ENCODE measurements at places on chromosomes 3 and 15. TPM values are rescaled to one million over a fixed set of nuclear protein-coding genes. Genes with fewer than 3 reads are reported as not detected.

- no peaks in the 10 kb centered on the region for H3K36me3 ChIP-seq
- no peaks in the 10 kb centered on the region for H3K27me3 ChIP-seq
- peaks cover 6% of the 10 kb centered on the region for H3K4me1 ChIP-seq
- DNase-seq = no peak
These were observed 18.5 kb downstream of the RYK start for GRCh38 chr3:134232151-134232550.

- no peaks in the 10 kb centered on the region for H3K4me1 ChIP-seq
- H3K27ac ChIP-seq = 0 out of 2 replicates have a peak overlapping the region, but pooled peaks have one; percentile 7
- H3K36me3 ChIP-seq = no peaks in the 10 kb centered on the region
- H3K27me3 ChIP-seq = no peaks in the 10 kb centered on the region
These were observed 255.8 kb upstream of the CDIN1 start for GRCh38 chr15:36323615-36324014.

GRCh38 chr3:29335438-29335837 is 54.6 kb downstream of the RBMS3 start:
- H3K4me3 ChIP-seq = peak overlapping the region; percentile 54
- H3K27me3 ChIP-seq = no peaks in the 10 kb centered on the region
- peak overlapping the region; percentile 100 for H3K27ac ChIP-seq
- peaks cover 60% of the 10 kb centered on the region for H3K4me1 ChIP-seq

GRCh38 chr3:55198554-55198953 is 270.7 kb upstream of the LRTM1 start:
- peak overlapping the region; percentile 81 for H3K27ac ChIP-seq
- H3K4me3 ChIP-seq = no peak overlapping the region
- no peaks in the 10 kb centered on the region for H3K27me3 ChIP-seq
- no peaks in the 10 kb centered on the region for H3K36me3 ChIP-seq

DNA sequence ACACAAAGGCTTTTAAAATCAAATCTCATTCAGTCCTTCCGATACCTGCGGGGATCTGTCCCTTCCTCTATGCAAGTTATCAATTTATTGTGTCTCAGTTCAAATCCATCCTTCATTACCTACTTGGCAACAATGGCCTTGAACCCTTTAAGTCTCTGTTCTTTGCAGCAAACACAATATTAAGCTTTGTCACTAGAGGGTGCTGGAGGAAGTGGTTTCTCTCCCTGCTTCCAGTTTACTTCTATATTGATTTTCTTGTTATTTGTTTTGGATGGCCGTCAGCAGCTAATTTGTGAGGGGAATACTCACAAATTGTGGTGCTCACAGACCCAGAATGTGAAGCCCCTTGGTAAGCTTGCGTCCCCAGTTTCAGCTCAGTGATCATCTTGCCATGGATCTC is 278.3 kb downstream of the FGF12 start:
- no peaks in the 10 kb centered on the region for H3K36me3 ChIP-seq
- no peak for DNase-seq
- H3K27ac ChIP-seq = no peak overlapping the region
- H3K4me1 ChIP-seq = no peaks in the 10 kb centered on the region
- H3K27me3 ChIP-seq = no peaks in the 10 kb centered on the region

- no peaks in the 10 kb centered on the region for H3K27me3 ChIP-seq
- H3K4me3 ChIP-seq = no peak overlapping the region
- no peak overlapping the region for H3K27ac ChIP-seq
- no peaks in the 10 kb centered on the region for H3K36me3 ChIP-seq
- H3K4me1 ChIP-seq = no peaks in the 10 kb centered on the region
These were observed 8.7 kb upstream of the NDUFB4 start for GRCh38 chr3:120587332-120587975.

GRCh38 chr3:189803254-189803653 is 172.1 kb downstream of the TP63 start:
- H3K4me1 ChIP-seq = no peaks in the 10 kb centered on the region
- no peak for DNase-seq
- no peaks in the 10 kb centered on the region for H3K36me3 ChIP-seq

- H3K36me3 ChIP-seq = no peaks in the 10 kb centered on the region
- H3K4me1 ChIP-seq = no peaks in the 10 kb centered on the region
- H3K27me3 ChIP-seq = no peaks in the 10 kb centered on the region
- no peak overlapping the region for H3K27ac ChIP-seq
These were observed 99.5 kb upstream of the FOXB1 start for GRCh38 chr15:59904450-59905135.

- H3K27ac ChIP-seq = no peak overlapping the region
- no peak for DNase-seq
- peaks cover 15% of the 10 kb centered on the region for H3K4me1 ChIP-seq
- H3K27me3 ChIP-seq = no peaks in the 10 kb centered on the region
These were observed 49.9 kb downstream of the PGPEP1L start for GRCh38 chr15:98957655-98958054.

- H3K36me3 ChIP-seq = no peaks in the 10 kb centered on the region
- no peaks in the 10 kb centered on the region for H3K4me1 ChIP-seq
- H3K4me3 ChIP-seq = no peak overlapping the region
- no peaks in the 10 kb centered on the region for H3K27me3 ChIP-seq
These were observed 118.3 kb upstream of the TRIM42 start for GRCh38 chr3:140559546-140559945.

DNA sequence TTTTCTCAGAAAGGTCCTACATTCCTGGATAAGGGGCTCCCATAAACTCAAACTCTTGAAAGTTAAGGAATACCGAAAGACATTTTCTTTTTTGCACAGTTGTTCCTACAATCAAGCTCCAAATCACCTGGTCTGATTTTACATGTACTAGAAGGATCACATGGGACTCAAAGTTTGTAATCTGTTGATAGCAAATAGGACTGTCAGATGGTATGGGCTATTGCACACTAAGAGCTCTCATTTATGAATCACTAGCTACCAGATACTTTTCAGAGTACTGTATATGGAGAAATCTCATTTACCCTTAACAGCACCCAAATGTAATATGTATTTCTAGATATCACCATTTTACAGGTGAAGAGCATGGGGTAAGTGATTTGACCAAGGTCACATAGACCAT is 49.5 kb upstream of the CMSS1 start:
- no peak overlapping the region for H3K4me3 ChIP-seq
- H3K36me3 ChIP-seq = no peaks in the 10 kb centered on the region
- no peaks in the 10 kb centered on the region for H3K27me3 ChIP-seq
- no peak overlapping the region for H3K27ac ChIP-seq
- DNase-seq = no peak

DNA sequence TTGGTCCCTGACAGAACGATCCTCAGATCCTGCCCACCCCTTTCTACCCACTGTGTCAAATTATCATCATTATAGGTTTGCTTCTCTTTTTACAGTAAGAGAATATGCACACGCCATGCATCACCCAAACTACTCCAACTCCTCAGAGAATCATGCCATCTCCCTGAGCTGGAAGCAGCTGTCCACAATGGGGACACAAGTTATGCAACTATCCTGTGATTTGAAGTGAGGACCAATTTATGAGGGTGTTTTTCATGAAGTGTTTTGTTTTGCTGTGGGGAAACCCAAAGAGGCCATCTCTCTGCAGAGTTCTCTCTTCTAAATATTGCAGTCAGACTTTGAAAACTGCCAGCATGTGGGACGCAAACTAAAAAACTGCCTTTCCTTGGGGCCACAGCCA is 35.8 kb upstream of the TNFSF10 start:
- no peak overlapping the region for H3K4me3 ChIP-seq
- no peaks in the 10 kb centered on the region for H3K27me3 ChIP-seq
- no peak overlapping the region for H3K27ac ChIP-seq
- H3K4me1 ChIP-seq = peaks cover 7% of the 10 kb centered on the region
- no peaks in the 10 kb centered on the region for H3K36me3 ChIP-seq
- no peak for DNase-seq

GRCh38 chr3:13093687-13094086 is 20.5 kb upstream of the IQSEC1 start:
- H3K36me3 ChIP-seq = no peaks in the 10 kb centered on the region
- no peak overlapping the region for H3K4me3 ChIP-seq

- H3K27me3 ChIP-seq = no peaks in the 10 kb centered on the region
- no peaks in the 10 kb centered on the region for H3K4me1 ChIP-seq
- H3K36me3 ChIP-seq = no peaks in the 10 kb centered on the region
- peak overlapping the region; percentile 20 for H3K27ac ChIP-seq
These were observed 212.2 kb downstream of the GABRG3 start for GRCh38 chr15:27183201-27183600.

GRCh38 chr15:80202641-80203360 is 49.2 kb downstream of the CTXND1 start:
- H3K4me1 ChIP-seq = no peaks in the 10 kb centered on the region
- no peak overlapping the region for H3K27ac ChIP-seq

DNA sequence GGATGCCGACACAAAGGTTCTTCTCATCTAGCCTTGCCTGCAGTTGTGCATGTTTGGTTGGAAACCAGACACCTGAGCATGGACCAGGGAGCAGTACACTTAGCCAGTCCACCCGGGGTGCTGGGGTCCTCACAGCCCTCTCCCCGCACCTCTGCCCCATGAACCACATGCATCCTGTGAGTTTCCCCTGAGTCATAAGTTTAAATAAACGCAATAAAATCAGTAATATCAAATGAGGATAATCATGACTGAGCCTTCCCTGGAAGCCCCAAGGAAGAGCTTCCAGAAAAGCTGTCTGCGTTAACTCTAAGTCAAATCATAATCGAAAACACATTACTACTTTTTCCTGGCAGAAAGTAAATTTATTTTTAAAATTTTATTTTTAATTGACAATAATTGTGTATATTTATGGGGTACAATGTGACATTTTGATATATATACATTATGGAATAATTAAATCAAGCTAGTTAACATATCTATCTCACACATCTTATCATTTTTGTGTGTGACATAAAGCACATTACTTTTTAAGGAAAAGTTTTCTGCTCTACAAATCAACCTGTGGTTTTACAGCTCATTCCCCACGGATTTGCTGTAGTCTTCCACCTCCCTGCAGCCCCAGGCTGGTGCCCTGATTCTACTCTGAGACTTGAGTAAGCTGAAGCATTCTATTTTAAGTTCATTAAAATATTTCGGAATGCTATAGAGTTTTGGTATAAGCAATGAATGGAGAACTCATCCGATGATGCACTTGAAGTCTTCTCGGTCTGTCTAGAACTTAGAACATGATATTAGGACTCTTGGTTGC is 166.0 kb upstream of the EIF1B start:
- no peaks in the 10 kb centered on the region for H3K27me3 ChIP-seq
- no peak overlapping the region for H3K4me3 ChIP-seq
- no peak for DNase-seq
- peaks cover 11% of the 10 kb centered on the region for H3K4me1 ChIP-seq
- no peaks in the 10 kb centered on the region for H3K36me3 ChIP-seq
- no peak overlapping the region for H3K27ac ChIP-seq

DNA sequence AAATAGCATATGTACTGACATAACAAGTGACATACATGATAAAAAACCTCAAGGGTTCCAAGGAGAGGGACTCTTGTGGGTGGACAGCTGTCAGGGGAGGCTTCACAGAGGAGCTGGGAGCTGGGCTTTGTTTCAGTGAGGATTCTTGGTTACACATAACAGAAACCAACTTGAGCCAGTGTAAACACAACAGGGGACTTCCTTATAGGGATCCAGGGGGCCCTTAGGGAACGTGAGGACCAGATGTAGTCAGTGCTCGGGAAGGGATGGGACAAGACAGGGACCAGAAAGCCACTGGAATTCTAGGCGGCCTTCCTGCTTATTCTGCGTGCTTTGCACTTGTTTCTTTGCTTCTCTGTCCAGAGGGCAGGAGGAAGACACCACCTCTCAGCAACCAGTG is 34.9 kb downstream of the SNAPC5 start:
- DNase-seq = no peak
- no peak overlapping the region for H3K27ac ChIP-seq

- H3K27me3 ChIP-seq = no peaks in the 10 kb centered on the region
- no peak overlapping the region for H3K27ac ChIP-seq
- H3K4me1 ChIP-seq = no peaks in the 10 kb centered on the region
- peak; percentile 50 for DNase-seq
- no peak overlapping the region for H3K4me3 ChIP-seq
These were observed 48.9 kb upstream of the RBP1 start for GRCh38 chr3:139588450-139588849.

- no peak for DNase-seq
- no peaks in the 10 kb centered on the region for H3K27me3 ChIP-seq
- peak overlapping the region; percentile 95 for H3K27ac ChIP-seq
- H3K36me3 ChIP-seq = no peaks in the 10 kb centered on the region
These were observed 280.3 kb downstream of the ZPLD1 start for GRCh38 chr3:102715030-102715697.

DNA sequence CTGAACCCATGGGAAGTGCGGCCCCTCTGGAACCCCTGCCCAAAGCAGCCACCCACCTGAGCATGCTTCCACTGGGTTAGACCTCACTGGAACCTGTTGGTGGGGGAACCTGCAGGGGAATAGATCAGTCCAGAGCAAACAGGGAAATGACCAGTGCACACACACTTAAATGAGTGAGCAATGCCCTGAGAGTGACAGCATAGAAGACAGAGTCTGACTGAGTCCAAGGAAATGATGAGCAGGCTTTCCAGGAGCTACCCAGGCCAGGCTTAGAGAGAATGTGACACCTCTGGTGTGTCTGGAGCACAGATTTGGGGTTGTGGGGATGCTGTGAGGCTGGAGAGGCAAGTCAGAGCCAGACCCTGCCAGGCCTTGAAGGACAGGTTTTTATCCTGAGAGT is 28.5 kb downstream of the PLA1A start:
- DNase-seq = no peak
- no peaks in the 10 kb centered on the region for H3K27me3 ChIP-seq
- H3K36me3 ChIP-seq = no peaks in the 10 kb centered on the region
- peaks cover 10% of the 10 kb centered on the region for H3K4me1 ChIP-seq

GRCh38 chr3:9398700-9399336 is 1.4 kb downstream of the SETD5 start:
- H3K36me3 ChIP-seq = peaks cover 18% of the 10 kb centered on the region
- peak overlapping the region; percentile 98 for H3K4me3 ChIP-seq
- H3K4me1 ChIP-seq = peaks cover 53% of the 10 kb centered on the region
- H3K27me3 ChIP-seq = no peaks in the 10 kb centered on the region

- H3K27ac ChIP-seq = no peak overlapping the region
- no peaks in the 10 kb centered on the region for H3K36me3 ChIP-seq
- H3K4me3 ChIP-seq = no peak overlapping the region
- H3K4me1 ChIP-seq = peaks cover 16% of the 10 kb centered on the region
- no peaks in the 10 kb centered on the region for H3K27me3 ChIP-seq
These were observed 49.0 kb upstream of the FURIN start for GRCh38 chr15:90819390-90819789.

GRCh38 chr3:61912158-61912557 is 350.8 kb downstream of the PTPRG start:
- no peak overlapping the region for H3K4me3 ChIP-seq
- no peaks in the 10 kb centered on the region for H3K4me1 ChIP-seq
- DNase-seq = no peak
- H3K27ac ChIP-seq = no peak overlapping the region

Gene SCG5
- 11.0 TPM for polyA plus RNA-seq

Gene TGFBR2
- 58.9 TPM for polyA plus RNA-seq

Gene PP2D1
- polyA plus RNA-seq = not detected

Gene ANKRD63
- not detected for polyA plus RNA-seq

Gene PTPRG
- 14.3 TPM for polyA plus RNA-seq

Gene SERPINI2
- not detected for polyA plus RNA-seq

Gene THAP10
- 3.2 TPM for polyA plus RNA-seq

Gene FILIP1L
- 26.8 TPM for polyA plus RNA-seq

Gene LSMEM2
- 0.03 TPM for polyA plus RNA-seq

Gene SEMA3B
- polyA plus RNA-seq = 14.9 TPM

Gene ROPN1
- not detected for polyA plus RNA-seq

Gene COL6A5
- polyA plus RNA-seq = not detected

Gene SLC24A5
- not detected for polyA plus RNA-seq

Gene PSMD6
- polyA plus RNA-seq = 90.3 TPM

Gene CD96
- polyA plus RNA-seq = 0.06 TPM

Gene SLC2A2
- polyA plus RNA-seq = 0.63 TPM
